ENCODE measurements at places on chromosomes 7 and 10.

DNA sequence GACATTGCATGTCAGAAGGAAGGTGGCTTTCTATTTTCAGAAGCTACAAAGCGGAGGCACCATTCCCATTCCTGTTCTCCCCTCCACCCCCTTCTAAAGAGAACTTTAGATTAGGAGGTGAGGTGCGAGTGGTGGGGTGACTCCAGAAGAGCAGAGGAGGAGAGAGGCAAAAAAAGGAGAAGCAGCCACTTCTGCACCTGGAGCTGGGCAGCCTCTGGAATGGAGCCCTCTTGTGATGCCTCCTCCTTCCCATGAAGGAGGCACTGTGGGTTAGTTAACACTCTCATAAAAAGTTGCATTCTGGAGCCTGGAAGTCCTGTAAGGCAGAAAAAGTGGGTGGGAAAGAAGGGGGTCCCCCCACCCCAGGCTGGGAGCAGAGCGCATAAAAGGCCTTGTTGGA is 4.8 kb downstream of the PTF1A start:
- DNase-seq, result no peak

- DNase-seq, result no peak
Observed at GRCh38 chr7:137343281-137343841, at the start of gene PTN. Gene PTN (minus strand): TSS chr7:137343733. CDS start chr7:137254973, 88,760 bp downstream.

DNA sequence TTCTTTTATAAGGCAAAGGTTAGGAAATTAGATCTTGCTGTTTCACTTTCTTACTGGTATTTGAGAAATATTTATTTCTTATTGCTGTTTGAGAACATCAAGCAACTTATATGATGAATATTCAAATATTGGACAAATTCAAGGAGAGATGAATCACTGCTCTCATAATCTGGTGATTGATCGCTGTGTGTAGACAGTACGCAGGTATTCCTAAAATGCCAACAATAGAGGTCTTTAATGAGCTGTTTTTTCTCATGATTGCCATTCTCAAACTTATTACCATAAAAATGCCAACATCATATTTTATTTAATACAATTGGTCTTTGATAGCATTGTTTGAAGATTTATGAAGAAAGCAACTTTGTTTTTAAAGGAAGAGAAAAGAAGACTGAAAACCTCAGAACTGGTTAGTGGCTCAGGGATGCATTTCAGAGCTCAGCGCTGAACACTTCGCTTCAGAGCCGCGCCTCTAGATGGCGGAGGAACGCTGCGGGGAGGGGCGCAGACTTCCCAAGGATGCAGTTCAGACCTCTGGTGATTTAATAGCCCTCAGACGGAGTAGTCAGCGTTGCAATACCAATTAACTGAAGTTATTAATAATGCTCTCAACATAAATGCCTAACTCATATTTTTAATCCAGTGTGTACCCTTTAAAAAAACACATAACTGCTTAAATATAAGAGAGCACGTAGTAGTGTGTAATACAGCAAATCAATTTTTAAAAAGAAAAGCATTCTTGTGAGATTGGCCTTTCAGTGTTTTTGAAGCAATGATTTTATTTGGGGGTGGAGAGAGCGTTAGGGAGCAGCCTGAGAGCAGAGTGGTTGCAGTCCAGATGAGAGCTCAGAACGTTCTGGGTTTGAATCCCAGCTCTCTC is 38.5 kb upstream of the STEAP4 start:
- DNase-seq, result no peak

DNA sequence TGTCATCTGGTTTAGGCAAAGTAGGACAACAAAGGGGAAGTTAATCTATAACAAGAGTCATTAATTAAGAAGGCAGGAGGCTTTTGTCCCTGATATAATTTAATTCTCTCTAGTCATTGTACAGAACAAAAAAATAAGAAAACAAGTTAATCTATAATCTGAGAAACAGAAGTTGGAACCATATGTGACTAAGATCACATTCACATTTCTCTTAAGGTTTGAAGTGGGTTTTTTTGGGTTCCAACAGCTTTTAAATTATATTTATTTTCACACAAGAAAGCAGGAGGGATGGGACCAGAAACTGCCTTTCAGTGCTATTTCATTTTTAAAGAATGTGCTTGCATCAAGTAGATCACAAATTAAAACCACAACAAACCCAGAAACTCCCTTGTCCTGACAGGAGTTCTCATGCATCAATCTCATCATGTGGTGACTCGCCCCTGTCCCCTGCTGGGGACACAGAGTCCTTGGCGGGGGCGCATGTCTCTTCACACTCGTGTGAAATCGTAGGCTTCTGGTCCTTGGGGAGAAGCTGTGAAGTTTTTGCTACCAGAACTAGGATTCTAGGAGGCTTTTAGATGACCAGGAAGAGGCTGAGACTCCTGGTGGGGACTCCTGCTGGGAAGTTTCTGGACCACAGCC is 10.1 kb upstream of the OPN4 start:
- no peak for DNase-seq

GRCh38 chr10:59333701-59334100 is 28.6 kb downstream of the FAM13C start:
- no peak for DNase-seq

GRCh38 chr10:52879091-52879807 is 106.7 kb upstream of the MBL2 start:
- no peak for DNase-seq

GRCh38 chr10:86653379-86653778 is 968 bp upstream of the OPN4 start:
- no peak for DNase-seq

DNA sequence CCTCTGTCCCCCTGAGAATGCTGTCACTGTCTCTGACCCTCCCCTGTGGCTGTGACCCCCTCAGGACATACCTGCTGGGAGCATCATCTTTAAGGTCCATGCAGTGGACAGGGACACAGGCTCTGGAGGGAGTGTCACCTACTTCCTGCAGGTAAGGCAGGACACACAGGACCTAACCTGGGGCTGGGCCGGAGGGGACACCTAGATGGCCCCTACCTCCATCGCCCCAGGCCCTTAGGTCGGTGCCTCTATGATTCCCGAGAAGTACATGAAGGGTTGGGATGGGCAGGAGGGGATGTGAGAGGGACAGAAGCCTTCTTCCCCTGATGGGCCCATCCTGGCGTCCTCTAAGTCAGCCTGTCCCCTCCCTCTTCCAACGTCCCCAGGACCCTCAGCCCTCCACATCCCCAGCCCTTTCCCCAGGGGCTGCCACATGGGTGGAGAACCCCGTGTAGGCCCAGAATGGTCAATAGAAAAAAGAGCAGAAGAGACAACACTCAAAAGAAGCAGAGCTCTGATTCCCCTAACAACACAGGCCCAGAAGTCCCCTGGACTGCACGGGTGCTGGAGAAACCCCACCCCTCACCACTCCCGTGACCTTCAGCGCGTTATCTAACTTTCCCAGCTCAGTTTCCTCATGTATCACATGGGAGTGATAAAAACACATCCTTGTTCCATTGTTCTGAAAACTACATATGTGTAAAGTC is 6.4 kb downstream of the CDHR1 start:
- DNase-seq, result no peak

All from stimulated activated CD8-positive, alpha-beta memory T cell treated with anti-CD3 and anti-CD28 coated beads, Interleukin-4, amount 100 ng/mL, for 1 hour (primary cell).